ENCODE measurements at places on chromosomes 6 and 20.
A peak's percentile ranks its signal among the peaks of the same experiment; 100 is the strongest.

GRCh38 chr20:62822788-62823651 is 6.2 kb downstream of the COL9A3 start:
- no peak for DNase-seq

DNA sequence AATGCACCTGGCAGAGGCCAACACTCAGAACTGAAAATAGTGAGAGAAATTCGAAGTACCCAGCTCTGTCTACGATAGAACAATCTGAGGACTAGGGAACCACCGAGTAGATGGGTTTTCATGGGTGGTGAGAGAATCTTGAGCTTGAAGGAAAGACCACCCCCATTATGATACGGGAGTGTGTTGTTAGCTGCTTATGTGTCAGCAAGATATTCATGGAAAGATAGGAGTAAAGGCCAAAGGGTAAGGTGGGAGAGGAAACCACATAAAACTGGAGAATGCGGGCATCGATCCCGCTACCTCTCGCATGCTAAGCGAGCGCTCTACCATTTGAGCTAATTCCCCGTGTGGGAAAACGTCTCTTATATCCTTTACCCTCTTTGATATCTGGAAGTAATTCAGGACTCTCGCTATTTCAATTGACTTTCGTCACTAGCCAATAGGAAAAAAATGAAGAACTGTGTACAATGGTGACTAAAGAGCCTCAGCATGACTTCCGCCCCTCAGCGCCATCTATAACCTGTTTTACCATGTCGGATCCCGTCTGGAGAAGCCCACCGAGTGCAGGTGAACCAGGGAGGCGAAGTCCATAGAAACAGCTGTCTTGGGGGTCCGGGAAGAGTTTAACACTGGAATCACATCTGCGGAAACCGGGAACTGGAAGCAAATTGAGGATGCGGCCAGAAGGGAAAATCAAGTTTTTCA is 25.0 kb upstream of the ABT1 start:
- DNase-seq = peak; percentile 70

- peak; percentile 34 for DNase-seq
Observed at GRCh38 chr6:107488875-107489635, 862 bp upstream of the SOBP start.

GRCh38 chr6:67352717-67353116 is 1282.4 kb upstream of the ADGRB3 start:
- no peak for DNase-seq

- DNase-seq = no peak
Observed at GRCh38 chr20:43507150-43508080, at the start of gene L3MBTL1. TSS of gene L3MBTL1 (plus strand) at chr20:43507697. CDS start at chr20:43513504, 5,807 bp downstream.
